ENCODE measurements at places on chromosomes 3 and 15.

GRCh38 chr3:1960506-1960905, 138.2 kb upstream of the CNTN4 start:
- no peak for DNase-seq

- no peak for DNase-seq
Measured at GRCh38 chr3:36700537-36701248, 63.7 kb downstream of the DCLK3 start.

- no peak for DNase-seq
Measured at GRCh38 chr15:74789171-74789631, 7.3 kb downstream of the CSK start.

DNA sequence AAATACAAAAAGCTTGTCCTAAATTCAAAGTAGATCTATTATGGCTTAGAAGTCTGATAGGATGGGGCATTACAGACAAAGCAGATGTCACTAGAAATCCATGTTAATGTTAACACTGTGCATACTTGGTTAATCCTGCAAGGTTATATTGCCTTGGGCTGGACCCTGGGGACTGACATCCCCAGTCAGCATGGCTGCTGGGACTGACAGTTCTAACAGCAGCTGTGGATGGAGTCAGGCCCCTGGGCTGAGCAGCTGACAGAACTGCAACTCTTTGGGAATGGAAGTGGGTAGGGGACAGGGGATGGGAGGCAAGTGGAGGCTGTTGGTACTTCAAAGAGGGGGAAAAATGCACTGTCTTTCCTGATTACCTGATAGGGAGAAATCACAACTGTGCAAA, 7.5 kb downstream of the P2RY1 start:
- no peak for DNase-seq

- no peak for DNase-seq
Measured at GRCh38 chr15:44468709-44469385, 41.4 kb downstream of the CTDSPL2 start.

- DNase-seq, result no peak
Measured at GRCh38 chr3:29240248-29240647, 40.6 kb upstream of the RBMS3 start.
